ENCODE measurements at places on chromosomes 2 and 18.

- DNase-seq: peak; percentile 78
These were observed at the start of gene FECH for GRCh38 chr18:57586251-57587049. Gene FECH (minus strand): TSS chr18:57586702. CDS start chr18:57586620, 82 bp downstream.

- no peak for DNase-seq
These were observed 113.7 kb downstream of the SPTBN1 start for GRCh38 chr2:54569745-54570301.

- no peak for DNase-seq
These were observed 150.6 kb upstream of the RIOK3 start for GRCh38 chr18:23302511-23302850.

DNA sequence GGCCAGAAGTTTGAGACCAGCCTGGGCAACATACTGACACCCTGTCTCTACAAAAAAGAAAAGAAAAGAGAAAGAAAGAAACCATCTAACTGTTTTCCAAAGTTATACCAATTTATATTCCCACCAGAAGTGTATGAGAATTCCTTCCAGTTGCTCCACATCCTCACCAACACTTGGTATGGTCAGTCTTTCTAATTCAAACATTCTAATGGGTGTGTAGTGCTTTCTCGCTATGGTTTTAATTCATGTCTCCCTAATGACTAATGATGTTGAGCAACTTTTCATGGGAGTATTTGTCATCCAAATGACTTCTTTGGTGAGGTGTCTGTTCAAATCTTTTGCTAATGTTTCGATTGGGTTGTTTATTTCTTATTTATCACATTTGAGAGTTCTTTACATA lies 10.5 kb upstream of the B3GNT7 start:
- no peak for DNase-seq

GRCh38 chr2:71484354-71484753 lies 31.0 kb downstream of the DYSF start:
- DNase-seq: no peak

DNA sequence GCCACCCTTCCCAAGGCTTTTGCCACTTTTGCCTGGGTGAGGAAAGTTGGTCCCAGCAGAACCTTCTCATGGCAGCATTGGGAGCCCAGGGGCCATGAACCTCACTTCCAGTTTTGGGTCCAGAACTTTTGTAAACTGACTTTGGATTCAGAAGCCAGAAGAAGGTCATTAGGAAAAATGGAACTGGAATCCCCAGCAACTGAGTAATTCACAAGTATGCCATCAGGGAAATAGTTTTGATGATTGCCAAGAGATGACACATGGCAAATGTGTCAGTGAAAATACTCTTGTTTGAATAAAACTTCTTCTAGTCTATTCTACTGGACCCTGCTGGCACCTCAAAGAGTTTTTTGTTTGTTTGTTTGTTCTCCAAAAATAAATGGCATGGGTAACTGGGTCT lies 203.7 kb downstream of the SETBP1 start:
- DNase-seq: no peak

DNA sequence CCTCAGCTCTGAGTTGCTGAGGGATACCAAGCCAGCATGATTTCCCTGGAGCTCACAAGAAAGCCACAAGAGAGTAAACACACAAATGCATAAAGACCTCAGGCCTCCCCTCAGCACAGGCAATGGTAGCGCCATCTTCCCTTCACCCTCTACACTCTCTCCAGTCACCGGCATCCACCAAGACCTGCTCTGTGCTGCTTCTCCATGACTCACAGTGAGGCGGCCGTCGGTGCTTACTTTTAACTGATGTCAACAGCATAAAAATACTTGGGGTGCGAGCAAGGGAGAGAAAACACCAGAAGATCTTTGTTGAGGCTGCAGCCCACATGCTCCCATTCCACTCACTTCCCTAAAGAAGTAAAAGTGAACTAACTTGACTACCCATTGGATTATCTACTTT lies 46.7 kb downstream of the L3MBTL4 start:
- no peak for DNase-seq

GRCh38 chr2:235347691-235348090 lies 146.2 kb upstream of the AGAP1 start:
- DNase-seq: no peak

Data from dermis microvascular lymphatic vessel endothelial cell (primary cell).